ENCODE measurements at places on chromosomes 7 and 10.

GRCh38 chr10:119284679-119285096 is 77.3 kb downstream of the GRK5 start:
- DNase-seq: no peak

DNA sequence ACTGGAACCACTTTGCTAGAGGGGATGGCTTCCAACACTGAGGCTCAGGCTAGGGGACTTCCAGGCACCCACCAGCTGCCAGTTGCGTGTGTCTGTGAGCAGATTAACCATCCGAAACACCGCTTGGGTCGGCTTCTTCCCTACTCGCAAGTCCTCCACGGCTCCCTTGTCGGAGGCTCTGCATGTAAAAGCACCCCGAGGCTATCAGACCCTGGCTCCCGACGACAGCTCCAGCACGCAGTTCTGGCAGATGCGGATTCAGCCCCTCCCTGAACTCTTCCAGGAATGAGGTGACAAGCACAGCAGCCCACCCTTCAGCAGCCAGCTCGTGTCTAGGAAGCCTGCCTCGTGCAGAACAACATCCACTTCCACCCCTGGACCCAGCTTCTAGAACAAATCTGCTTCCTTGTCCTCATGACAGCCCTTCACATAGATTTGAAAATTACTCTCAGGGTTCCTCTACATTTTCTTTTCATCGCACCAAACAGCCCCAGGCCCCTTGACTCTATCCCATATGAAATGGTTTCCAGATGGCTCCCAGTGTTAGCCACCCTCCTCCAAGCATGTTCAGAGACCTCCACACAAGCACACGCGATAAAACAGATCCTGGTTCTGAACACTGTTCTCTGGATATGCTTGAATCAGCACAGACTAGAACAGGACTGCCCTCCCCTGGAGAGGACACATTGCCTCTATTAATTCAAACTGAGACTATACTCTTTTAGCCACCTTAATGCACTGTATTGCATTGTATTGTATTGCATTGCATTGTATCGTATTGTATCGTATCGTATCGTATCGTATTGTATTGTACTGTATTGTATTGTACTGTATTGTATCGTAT is 44.6 kb downstream of the SLIT1 start:
- DNase-seq: no peak

- no peak for DNase-seq
Measured at GRCh38 chr7:115191526-115191925, 269.6 kb downstream of the MDFIC start.

GRCh38 chr7:68684996-68685395 is 913.3 kb upstream of the AUTS2 start:
- DNase-seq: no peak

- DNase-seq: no peak
Measured at GRCh38 chr7:47941136-47941844, 7.0 kb downstream of the PKD1L1 start.

- DNase-seq: no peak
Measured at GRCh38 chr10:27659786-27660185, 85.8 kb downstream of the MKX start.

DNA sequence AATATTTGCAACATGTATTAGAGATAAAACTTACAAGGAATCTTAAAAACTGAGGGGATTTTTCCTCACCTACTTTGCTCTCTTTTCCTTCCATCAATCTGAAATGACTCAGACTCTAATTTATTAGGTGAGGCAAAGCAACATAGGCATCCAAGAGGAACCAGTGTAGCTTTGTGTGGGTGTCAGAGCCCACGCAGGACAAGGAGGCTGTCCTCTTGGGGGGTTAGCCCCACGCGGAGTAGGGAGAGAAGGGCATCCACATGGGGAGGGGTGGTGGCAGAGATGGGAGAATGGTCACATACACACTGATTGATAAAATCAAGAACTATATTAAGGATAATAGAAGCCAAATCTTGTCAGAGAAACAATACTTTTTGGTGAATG is 33.8 kb upstream of the ARMS2 start:
- DNase-seq: no peak

DNA sequence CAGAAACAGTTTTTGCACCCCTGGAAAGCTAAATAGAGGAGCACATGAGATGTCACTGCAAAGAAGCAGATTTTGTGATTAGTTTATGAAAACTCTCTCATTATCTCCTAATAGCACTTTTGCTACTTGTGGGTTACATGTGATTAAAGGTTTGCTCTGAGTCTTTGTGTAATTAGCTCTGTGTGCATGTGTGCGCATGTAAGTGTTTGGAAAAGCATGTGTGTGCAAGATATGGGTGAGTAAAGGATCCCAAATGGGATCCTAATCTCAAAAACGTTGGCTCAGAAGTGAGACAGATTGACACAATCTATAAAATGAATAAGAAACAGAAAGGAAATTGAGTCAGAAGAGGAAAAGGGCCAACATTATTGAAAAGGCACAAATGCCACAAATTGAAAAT is 104.5 kb downstream of the SKIDA1 start:
- no peak for DNase-seq

GRCh38 chr10:132347211-132347930 is 15.4 kb downstream of the LRRC27 start:
- no peak for DNase-seq

GRCh38 chr10:91665842-91666241 is 33.0 kb upstream of the PPP1R3C start:
- DNase-seq: no peak

- no peak for DNase-seq
Measured at GRCh38 chr10:76544789-76545188, 1092.8 kb downstream of the KCNMA1 start.

GRCh38 chr7:158405324-158405723 is 182.3 kb downstream of the PTPRN2 start:
- no peak for DNase-seq

- DNase-seq: no peak
Measured at GRCh38 chr10:113180401-113181154, 230.5 kb downstream of the TCF7L2 start.

GRCh38 chr7:73770002-73770859 is at the start of gene CLDN3:
Gene CLDN3, minus strand, starts transcription at chr7:73770270. Its CDS starts 221 bp downstream, at chr7:73770049.
- DNase-seq: no peak

- DNase-seq: no peak
Measured at GRCh38 chr7:134693256-134693655, 46.6 kb downstream of the BPGM start.

DNA sequence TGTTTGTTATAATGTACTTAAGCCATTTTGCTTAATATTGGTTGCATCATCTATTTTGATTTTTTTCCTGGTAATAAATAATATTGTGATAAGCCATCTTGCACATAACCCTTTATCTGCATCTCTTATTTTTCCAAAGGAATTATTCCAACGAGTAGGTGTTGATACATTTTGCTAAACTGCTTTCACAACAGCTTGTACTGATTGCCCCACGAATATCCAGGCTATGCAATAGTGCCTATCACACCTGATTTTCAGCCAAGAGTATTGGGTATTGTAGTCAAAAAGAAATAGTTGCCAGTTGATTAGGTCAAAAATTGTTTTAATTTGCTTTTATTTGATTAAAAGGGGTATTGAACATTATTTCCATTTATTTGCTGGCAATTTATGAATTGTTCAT is 20.7 kb downstream of the CREB5 start:
- DNase-seq: no peak

- no peak for DNase-seq
Measured at GRCh38 chr10:451021-451471, 238.4 kb downstream of the DIP2C start.

GRCh38 chr10:49132362-49132737 is 1.5 kb downstream of the FAM170B start:
- no peak for DNase-seq

DNA sequence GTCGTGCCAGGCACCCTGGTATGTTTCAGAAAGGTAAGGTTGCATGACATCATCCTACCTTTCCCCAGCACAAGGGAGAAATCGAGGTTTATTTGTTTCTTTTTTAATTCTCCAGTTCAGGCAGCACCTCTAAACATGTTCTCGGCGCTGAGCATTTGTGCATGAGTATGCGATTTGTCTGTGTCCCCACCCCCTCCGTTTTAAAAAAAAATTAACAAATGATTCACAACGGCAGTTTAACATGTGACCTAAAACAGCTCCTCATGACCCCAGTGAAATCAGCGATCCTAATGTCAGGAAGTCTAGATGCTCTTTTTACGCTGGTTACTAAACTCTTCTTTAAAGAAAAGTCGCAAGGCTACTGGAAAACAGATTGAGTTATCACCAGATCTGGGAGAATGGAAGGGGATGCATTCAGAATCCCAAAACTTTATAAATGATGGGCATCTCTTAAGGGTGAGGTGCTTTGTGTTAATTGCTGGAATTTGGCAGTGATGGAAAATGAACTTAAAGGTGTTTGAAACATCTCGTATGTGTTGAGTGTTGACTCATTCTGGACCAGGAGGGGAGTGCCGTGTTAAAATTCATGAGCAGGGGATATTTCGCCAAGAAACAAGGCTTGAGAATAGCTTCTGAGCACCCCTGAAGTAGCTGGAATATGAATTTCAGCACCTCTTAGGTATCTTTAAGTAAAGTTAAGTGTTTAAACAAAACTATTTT is 106.8 kb upstream of the PDCD4 start:
- no peak for DNase-seq

DNA sequence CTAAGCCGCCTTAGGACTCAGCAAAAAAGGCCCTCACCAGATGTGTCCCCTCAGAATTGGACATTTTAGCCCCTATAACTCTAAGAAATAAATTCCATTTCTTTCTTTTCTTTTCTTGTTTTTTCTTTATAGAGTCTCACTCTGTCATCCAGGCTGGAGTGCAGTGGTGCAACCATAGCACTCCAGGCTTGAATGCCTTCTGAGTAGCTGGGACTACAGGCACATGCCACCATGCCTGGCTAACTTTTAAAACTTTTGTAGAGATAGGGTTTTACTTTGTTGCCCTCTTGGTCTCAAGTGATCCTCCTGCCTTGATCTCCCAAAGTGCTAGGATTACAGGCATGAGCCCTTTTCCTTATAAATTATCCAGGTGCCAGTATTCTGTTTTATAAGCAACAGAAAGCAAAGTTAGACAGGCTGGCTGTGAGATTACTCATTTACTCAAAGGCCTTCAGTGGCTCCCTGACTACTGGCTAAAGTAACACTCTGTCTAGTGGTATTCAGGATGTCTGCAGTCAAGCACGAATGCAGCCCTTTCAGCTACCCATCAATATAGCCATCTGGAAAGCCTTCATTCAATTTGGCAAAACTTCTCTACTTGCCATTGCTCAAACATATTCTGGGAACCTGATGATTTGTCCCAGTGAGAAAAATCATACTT is 128.6 kb downstream of the ICA1 start:
- no peak for DNase-seq

DNA sequence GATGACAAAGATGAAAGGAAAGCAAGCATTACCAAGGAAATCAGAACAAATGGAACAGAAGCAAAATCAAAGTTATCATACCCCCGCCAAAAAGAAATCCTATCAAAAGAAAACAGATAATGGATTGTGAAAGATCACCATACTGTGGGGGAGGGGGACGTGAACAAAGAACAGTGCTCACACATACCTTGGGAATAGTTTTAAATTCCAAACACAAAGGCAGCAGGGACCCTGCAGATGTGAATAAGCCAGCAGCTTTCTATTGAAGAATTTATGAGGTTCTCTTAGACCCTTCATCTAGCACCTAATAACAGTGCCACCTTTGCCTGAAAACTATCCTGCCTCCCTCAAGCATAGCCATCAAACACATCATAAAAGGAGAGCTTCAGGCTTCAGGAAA is 94.0 kb downstream of the AKR1D1 start:
- no peak for DNase-seq

GRCh38 chr10:8803992-8804391 is 749.5 kb downstream of the GATA3 start:
- no peak for DNase-seq

- DNase-seq: no peak
Measured at GRCh38 chr7:29325476-29325875, 130.9 kb downstream of the CHN2 start.

- DNase-seq: no peak
Measured at GRCh38 chr10:30371954-30372353, 22.9 kb upstream of the MTPAP start.

GRCh38 chr7:94380264-94380663 is 14.4 kb upstream of the COL1A2 start:
- DNase-seq: no peak

GRCh38 chr10:123100030-123100762 is 35.6 kb upstream of the HMX3 start:
- no peak for DNase-seq

GRCh38 chr10:123472606-123473005 is 193.5 kb upstream of the GPR26 start:
- DNase-seq: no peak

DNA sequence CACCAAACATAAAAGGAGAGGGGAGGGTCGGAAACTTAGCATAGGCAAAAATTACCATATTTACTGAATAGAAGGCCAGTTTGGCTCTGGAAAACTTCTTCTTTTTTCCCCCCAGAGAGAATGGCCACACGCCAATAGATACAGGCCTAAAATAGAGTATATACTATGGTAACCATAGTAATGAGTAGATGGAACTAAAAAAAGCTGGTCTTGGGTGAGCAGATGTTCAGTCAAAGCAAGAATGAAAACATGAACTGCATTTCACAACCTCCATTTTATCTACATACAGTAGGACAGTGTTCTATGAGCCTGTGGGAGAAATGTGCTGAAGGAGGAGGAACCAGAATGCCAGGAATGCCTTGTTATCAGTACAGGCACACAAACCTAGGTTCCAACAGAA is 141.7 kb upstream of the SEMA3A start:
- no peak for DNase-seq

DNA sequence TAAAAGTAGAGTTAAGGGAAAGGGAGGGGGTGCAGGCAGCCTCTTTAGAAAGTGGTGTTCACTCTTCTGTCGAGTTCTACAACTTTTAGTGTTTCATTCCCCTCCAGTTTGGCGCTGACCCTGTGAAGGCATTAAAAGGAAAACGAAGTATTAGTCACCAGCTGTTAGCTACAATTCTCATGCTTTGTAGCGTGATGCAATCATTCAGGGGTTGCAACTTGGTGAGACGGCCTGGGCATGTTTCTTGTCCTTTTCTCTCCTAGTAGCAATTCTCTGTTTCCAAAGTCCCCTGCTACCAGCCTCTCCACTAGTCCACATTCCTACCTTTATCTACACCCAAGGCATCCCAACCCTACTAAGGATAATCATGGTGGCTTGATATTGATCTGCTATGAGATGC is 33.7 kb upstream of the DGKI start:
- no peak for DNase-seq

DNA sequence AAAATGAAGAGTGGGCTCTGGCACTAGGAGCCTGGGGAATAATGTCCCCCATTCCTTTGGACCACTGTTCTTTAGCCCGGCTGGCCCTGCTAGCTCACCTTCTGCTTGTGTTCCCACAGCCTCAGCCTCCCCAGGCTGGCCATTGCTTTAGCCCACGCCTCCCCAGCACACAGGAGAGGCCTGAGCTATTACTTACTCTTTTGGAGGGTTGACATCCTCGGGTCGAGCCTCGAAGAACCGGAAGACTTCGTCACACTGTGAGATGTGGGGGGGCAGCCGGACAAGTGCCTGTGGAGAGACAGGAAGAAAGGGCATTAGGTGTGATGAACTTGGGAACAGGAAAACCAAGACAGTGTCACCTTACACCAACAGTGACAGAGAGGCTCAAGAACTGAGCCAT is 131.3 kb downstream of the SH3PXD2A start:
- DNase-seq: no peak

- DNase-seq: no peak
Measured at GRCh38 chr10:17423632-17424186, 30.7 kb downstream of the ST8SIA6 start.

All from Panc1 (cell line).